ENCODE measurements at places on chromosomes 6 and 20.

- DNase-seq = no peak
Observed at GRCh38 chr6:9628819-9629218, 786.1 kb downstream of the TFAP2A start.

- no peak for DNase-seq
Observed at GRCh38 chr6:9401960-9402359, 966.6 kb upstream of the SLC35B3 start.

DNA sequence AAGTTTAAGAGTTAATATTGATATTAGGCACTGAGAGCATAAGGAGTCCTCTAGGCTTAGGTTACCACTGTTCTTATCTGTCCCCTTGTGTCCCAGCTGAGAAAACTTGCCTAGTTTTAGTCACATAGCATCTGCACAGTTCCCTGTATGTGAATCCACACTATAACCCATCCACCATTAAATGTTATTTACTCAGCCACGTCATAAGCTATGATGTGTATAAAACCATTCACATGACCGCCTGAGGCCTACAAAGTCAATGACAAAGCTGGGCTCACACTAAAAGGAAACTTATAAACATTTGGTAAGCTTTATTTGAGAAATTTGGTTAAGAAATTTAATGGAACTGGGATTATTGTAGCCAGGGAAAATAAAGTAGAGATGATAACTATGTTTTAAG, 59.2 kb upstream of the TFAP2D start:
- DNase-seq = no peak

DNA sequence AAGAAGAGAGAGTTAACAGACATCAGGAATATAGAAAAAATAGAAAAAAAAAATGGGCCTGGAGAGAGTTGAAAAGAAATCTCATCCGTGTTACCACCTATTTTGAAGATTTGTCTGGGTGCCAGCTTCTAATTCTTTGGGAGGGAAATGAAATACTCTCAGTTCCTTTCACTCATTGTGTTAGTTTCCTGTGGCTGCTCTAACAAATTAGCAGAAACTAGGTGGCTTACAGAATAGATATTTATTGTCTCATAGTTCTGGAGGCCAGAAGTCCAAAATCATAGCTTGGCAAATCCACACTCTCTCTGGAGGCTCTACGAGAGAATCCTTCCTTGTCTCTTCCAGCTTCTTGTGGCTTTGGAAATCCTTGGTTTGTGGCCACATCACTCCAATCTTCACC, 225.1 kb upstream of the BTBD3 start:
- DNase-seq = no peak

DNA sequence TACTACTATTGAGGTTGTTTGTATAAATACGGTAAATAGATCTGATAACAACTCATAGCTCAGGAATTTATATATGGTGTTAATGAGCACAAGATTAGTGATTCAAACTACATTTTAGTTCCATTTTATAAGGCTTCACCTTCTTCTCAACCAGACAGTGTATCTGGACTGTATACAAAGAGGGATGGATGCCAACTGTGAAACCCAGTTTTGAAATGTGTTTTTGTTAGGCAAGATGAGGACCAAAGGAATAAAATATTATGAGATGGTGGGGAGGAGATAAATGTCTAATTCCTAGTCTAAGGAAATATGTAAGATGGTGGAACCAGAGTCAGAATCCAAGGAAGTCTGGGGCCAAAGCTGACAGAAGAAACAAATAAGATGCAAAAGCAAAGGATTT, 329.0 kb downstream of the GRIK2 start:
- DNase-seq = no peak

GRCh38 chr20:47785854-47786764, 828 bp upstream of the SULF2 start:
- DNase-seq = peak; percentile 64

GRCh38 chr20:46488451-46488850, 24.9 kb downstream of the ZNF334 start:
- no peak for DNase-seq

DNA sequence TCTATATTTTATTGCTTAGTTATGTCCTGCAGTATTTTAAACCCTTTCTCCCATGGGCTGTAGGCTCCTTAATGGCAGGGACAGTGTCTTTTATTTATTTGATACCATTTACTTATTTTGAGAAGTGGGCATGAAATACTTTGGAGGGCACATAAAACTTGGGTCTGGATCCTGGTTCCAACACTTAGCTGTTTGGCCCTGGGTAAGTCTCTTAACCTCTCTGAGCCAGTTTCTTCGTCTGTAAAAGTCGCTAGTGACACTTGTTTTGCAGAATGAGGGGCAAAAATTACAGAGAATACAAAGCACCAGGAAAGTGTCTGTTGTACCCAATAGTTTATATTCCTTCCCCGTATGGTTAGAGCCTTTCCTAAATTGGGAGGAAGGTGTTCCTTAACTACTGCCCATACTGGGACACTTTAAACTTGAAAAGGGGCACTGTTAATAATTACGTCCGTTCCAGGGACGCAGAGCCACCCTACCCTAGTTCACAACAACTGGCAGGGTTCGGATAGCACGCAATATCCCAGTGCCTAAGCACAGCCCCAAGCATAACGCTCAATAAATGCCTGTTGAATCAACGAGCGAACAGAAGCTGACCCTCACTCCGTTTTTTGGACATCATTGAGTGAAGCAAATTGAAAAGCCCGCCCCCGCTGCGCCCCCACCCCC, 6.0 kb upstream of the ARMC12 start:
- DNase-seq = no peak

GRCh38 chr6:159099961-159100360, 55.2 kb upstream of the TAGAP start:
- DNase-seq = no peak

- no peak for DNase-seq
Observed at GRCh38 chr6:110334423-110335180, 23.5 kb downstream of the METTL24 start.

- DNase-seq = no peak
Observed at GRCh38 chr6:156164701-156165452, 612.3 kb upstream of the ARID1B start.

DNA sequence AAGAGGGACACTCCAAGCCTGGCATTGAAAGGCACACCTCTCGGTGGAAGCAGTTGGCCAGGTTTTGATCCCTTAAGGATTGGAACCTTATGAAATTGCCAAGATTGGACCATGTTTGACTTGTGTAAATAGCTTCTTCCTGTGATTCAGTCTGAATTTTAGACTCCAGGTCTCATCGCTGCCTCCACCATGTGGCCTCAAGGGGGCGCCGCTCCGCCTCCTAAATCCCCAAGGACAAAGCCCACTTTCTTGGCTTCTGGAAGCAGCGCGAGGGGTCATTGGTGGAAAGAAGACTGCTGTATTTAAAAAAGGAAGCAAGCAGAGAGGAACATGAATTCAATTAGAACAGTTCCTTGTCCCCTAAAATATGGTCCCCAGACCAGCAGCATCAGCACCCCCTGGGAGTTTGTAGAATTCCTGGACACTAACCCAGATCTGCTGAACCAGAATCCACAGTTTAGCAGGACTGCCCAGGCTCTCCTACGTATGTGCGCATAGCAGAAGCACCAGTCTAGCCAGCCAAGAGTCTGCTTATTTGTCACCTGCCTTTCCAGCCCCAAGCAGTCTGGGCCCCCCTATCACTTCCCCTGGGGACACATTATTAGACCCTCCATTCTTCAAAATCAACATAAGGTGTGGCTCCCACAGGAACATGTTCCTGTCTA, 108.5 kb downstream of the LY86 start:
- peak; percentile 73 for DNase-seq

- DNase-seq = no peak
Observed at GRCh38 chr6:46013639-46014038, 2.0 kb downstream of the CLIC5 start.

- DNase-seq = no peak
Observed at GRCh38 chr6:158168040-158168289, at the start of gene SERAC1. Gene SERAC1 (minus strand): TSS chr6:158168262. CDS start chr6:158158363, 9,899 bp downstream.

DNA sequence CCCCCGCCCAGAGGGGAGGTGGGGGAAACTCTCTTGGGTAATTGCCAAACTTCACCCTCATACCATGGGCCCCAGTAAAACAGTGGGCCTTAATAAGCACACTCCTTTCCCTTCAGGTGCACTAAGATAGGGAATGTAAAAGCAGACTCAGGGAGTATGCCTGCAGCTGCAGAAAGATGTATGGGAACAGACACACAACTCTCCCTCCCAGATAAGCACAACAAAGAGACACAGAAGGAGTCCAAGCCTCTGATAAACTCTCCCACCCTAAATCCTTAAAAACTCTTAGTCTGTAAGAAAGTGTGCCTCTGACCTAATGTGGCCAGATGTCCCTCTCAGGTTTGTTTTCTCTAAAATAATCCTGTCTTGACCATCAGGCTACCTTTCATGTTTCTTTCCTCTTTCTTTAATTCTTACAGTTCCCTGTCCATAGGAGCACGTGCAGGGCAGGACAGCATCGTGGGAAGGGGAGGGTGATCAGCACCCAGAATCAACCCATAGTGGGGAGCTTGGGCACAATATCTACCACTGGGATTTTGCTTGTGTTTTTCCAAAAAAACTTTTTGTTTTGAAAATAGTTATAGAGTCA, 11.3 kb upstream of the CTCFL start:
- no peak for DNase-seq

GRCh38 chr6:92362404-92362803, 1057.0 kb downstream of the EPHA7 start:
- no peak for DNase-seq

DNA sequence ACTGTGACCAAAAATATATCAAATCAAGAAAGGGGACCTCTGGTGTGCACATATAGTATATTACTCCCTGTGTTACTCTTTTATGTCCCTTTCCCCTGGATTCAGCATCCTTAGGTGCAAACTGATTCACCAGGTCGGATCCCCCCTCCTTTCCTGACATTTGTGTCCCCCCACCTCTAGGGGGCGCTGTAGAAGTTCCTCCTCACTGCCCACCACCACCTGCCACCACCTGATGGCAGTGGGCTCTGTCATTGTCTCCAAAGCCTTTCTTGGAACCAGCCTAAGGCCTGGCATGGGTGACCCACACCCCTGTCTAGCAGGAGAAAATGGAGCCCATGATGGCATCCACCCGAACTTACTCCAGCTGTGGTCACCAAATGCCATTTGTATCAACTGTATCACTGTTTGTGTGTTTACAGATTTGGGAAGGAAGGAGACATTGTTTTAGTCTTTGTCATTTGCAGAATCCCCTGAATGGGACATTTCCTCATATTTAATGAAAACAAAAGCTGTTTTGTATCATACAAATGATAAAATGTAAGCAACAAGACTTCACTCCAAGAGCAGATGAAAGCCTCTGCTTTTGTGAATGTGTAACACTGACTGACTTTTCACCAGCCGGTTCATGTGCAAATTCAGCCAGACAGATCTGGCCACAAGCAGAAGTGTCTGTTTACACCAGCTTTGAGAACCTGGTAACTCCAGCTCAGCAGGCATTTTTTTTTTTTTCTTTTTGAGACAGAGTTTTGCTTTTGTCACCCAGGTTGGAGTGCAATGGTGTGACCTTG, 66.2 kb downstream of the ARMC2 start:
- peak; percentile 65 for DNase-seq

GRCh38 chr6:107917451-107918375, 40.3 kb downstream of the SEC63 start:
- no peak for DNase-seq

GRCh38 chr6:48036316-48036715, 74.7 kb downstream of the PTCHD4 start:
- no peak for DNase-seq

Measured in HEK293T (cell line).